ENCODE measurements at places on chromosomes 2 and 18.

- no peak for DNase-seq
These were observed 166.7 kb upstream of the ZNF521 start for GRCh38 chr18:25518716-25519053.

DNA sequence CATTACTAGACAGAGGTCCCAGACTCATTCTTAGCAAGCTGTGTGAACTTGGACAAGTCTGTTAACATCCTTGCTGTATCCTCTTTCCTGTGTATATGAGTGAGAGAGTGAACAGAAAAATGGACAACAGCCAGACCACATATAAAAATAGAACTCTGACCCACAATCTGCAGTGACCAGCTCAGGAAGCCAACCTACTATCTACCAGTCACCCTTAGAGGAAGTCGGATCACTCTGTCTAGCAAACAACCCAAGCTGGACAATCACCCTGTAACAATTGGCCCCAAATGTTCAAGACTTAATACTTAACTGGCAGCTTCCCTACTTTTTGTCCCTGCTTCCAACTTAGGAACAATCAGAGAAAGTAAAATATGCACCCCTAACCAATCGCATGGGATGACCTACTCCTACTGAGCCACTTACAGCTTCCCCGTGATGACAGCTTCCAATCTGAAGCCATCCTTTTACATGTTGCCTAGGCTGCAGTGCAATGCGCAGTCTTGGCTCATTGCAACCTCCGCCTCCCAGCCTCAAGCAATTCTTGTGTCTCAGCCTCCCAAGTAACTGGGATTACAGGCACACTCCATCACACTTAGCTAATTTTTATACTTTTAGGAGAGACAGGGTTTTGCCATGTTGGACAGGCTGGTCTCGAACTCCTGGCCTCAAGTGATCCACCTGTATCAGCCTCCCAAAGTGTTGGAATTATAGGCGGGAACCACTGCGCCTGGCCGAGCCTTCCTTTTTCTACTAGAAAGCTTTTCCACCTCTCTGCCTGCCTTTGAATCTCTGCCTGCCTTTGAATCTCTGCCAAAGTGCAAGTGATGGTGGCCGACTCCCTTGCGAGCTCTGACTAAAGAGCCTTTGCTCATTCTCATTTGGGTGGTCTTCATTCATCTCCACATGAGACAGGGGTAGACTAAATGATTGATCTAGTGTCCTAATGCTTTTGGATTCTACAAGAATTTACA lies 158.3 kb upstream of the NDUFV2 start:
- DNase-seq: no peak

DNA sequence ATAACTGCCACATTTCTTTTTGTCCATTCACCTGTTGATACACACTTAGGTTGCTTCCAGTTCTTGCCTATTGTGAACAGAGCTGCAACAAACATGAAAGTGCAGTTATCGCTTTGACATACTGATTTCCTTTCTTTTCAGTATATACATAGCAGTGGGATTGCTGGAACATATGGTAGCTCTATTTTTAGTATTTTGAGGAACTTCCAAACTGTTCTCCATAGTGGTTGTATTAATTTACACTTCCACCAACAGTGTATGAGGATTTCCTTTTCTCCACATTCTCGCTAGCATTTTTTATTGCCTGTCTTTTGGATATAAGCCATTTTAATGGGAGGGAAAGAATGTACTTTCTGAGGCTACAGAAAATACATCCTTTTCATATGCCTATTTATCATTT lies 167.4 kb downstream of the GULP1 start:
- DNase-seq: no peak

DNA sequence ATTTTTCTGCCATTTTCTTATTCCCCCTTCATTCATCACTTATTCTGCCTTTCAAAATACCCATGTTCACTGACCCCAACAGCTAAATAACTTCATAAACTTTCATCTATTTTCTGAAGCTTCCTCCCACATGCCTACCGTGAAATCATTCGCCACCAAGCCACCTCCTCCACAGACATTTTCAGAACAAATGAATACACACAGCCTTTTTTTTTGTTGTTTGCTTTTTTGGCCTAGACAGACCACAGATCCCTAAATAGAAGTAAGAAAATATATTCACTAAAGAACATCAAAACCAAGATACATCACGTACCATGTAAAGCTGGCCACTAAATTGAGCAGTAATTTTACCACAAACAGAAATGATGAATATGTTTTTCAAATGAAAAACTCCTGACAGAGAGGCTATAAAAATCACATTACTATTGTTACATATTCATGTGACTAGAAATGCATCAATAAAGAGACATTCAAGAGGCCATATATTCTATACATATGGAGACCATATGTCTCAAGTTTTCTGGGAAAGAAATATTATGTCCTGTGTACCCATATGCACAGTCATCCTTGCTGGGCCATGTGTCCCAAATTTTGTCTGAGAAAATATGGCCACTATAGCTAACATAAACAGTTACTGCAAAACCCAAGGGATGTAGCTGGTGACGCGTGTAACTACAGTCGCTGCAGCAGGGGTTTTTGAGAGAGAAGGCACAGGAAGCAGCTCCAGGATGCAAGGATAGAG lies 200.3 kb downstream of the FBXO15 start:
- no peak for DNase-seq

- DNase-seq: no peak
These were observed 54.2 kb downstream of the DIPK1C start for GRCh38 chr18:74402806-74403433.

DNA sequence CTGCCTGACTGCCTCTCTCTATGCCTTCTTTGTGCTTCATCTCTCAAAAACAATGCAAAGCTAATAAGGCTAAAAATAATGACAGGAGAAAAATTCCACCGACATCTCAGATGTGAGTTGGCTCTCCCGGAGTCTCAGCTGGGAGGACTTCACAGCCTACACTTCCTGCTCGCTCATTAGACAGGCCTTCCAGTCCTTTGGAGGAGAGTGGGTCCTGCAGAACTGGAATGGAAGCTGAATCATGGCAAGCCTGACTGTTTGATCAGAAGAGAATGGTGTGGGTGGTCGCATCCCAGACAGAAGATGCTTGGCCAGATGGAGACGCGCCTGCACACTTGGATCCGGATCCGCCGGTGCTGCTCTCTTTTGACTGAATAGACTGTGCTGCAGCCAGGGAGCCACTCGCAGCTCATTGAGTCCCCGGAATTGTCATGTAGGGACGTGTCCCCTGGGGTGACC lies 49.7 kb downstream of the TRIB2 start:
- DNase-seq: no peak

Data from activated CD4-positive, alpha-beta T cell treated with anti-CD3 and anti-CD28 coated beads, Interleukin-2, amount 50 U/mL, for 16 hours (primary cell).